SK-N-MC (cell line): ENCODE measurements at places on chromosomes 2 and 18.

GRCh38 chr2:209771474-209772289, at the start of gene UNC80:
TSS of gene UNC80 (plus strand) at chr2:209771832. CDS start at chr2:209772073, 241 bp downstream.
- DNase-seq = no peak

DNA sequence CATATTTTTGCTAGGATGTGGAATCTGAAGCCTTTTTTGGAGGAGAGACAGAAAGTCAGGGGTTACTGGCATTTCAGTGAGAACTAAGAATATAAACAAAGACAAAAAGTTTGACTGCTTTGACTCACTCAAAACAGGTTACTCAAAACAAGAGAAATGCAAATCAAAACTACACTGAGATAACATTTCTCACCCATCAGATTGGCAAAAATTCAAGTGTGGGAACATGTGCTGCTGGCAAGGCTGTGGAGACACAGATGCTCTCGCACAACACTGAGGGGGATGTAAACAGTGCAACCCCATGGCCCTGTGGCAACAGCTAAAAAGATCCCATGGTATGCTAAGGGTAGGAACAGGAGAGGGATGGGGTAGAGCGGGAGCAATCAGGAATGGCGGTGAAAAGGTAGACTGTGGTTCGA, 86.6 kb downstream of the DTNB start:
- DNase-seq = no peak

DNA sequence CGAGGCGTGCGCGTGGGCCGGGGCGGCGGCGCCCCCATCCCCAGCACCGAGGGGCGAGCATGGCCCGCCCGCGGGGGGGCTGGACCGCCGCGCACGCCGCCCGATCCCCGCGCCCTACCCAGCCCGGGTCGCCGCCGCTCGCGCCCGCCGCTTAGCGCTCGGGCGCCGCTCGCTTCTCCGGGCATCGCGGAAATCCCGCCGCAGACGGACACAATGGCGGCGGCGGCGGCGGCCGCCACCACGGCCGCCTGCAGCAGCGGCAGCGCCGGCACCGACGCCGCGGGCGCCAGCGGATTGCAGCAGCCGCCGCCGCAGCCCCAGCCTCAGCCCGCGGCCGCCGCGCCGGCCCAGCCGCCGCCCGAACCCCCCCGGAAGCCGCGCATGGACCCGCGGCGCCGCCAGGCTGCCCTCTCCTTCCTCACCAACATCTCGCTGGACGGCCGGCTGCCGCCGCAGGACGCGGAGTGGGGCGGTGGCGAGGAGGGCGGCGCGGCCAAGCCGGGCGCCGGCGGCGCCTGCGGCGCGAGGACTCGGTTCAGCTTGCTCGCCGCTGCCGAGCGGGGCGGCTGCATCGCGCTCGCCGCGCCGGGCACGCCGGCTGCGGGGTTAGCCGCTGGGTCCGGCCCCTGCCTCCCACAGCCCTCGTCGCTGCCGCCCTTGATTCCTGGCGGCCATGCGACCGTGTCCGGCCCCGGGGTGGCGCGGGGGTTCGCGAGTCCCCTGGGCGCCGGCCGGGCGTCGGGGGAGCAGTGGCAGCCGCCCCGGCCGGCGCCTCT, 453 bp downstream of the CABLES1 start:
- no peak for DNase-seq

DNA sequence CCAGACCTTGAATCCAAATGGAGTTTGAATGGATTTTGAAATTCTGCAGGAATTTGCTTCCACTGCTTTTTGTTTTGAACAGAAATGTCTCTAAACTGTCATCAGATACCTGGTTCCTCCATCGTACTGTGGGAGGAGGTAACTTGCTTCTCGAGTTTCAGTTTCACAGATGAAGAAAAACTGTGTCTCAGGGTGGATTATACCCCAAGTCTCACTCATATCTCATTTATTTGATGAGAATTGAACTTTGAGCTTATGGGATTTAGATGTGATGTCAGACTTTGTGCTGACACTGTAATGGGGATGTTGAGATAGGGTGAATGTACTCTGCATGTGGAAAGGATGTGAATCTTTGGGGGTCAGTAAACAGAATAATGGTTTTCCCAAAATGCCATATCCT, 107.5 kb downstream of the GORASP2 start:
- no peak for DNase-seq

DNA sequence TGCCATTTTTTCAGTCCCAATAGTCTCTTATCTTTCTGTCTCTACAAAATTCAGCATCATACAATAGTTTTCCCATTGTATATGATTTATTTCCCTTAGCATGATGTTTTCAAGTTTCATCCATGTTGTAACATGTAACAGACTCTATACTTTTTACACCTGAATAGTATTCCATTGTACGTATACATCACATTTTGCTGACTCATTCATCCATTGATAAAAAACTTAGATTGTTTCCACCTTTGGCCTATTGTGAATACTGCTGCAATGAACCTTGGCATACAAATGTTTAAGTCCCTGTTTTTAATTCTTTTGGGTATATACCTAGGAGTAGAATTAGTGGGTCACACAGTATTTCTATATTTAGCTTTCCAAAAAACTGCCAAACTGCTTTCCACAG, 349.3 kb upstream of the CDH2 start:
- DNase-seq = no peak

GRCh38 chr2:189018631-189019030, 44.5 kb downstream of the COL3A1 start:
- DNase-seq = no peak

- DNase-seq = no peak
These were observed 14.5 kb downstream of the RPS27A start for GRCh38 chr2:55247025-55247424.

DNA sequence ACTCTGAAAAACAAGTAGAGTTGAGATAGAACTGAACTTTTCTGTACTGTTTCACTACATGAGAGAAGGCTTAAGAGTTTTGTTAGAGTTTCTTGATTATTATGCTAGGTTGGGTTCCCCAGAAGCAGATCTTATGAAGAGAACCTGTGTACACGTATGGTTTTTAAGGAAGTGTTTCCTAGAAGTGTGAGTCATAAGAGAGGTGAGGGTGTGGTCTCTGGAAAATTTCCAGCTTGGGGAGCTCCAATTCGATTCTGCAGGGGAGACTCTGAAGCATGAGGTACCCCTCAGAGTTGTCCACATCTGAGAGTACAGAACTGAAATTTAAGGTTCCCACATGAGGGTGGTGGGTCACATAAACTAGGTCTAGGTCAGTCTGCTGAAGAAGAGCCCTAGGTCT, 83.3 kb upstream of the MAP2 start:
- no peak for DNase-seq
